NCI-H82 (cell line): ENCODE measurements at places on chromosomes 2 and 18.

- DNase-seq: no peak
Measured at GRCh38 chr2:126895336-126895735, 3.4 kb upstream of the TEX51 start.

GRCh38 chr2:226336283-226336682 is 463.3 kb downstream of the IRS1 start:
- DNase-seq: no peak

- no peak for DNase-seq
Measured at GRCh38 chr18:79429381-79429780, 33.7 kb downstream of the NFATC1 start.

- DNase-seq: no peak
Measured at GRCh38 chr2:71887196-71887595, 260.5 kb downstream of the CYP26B1 start.

GRCh38 chr2:160317181-160318099 is 117.4 kb upstream of the ITGB6 start:
- DNase-seq: peak; percentile 41

DNA sequence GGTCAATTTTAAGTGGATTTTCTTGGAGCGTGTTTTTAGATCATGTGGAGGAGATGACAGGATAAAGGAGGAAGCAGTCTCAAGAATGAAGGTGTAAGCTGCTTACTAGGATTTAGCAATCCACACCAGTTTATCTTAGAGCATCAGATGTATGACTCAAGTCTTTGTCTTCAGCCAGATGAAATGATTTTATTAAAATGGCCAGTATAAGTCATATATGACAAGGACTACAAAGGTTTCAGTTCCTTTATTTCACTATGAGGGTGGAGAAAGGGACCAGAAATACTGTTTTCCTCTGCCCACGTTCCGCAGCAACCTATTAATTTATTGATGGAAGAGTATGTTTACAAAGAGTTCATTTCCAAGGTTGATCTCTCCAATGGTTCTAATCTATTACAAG is 970.5 kb upstream of the SLC39A10 start:
- peak; percentile 79 for DNase-seq

DNA sequence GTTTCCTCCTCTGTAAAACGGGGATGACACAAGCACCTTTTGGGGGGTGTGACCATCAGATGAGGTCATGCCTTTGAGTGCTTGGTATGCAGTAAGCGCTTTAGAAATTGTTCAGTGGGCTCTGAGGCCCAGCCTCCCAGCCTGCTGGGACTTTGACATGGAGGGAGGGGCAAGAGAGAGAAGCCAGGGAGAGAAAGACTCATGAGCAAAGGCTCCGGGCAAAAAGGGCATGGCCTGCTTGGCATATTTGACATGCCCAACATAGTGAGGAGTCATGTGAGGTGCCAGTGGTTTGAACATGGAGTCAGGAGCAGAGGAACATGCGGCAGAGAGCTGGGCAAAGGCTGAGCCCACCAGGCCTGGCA is 14.0 kb downstream of the TNS1 start:
- DNase-seq: no peak
